ENCODE measurements at places on chromosomes 16 and 17.

DNA sequence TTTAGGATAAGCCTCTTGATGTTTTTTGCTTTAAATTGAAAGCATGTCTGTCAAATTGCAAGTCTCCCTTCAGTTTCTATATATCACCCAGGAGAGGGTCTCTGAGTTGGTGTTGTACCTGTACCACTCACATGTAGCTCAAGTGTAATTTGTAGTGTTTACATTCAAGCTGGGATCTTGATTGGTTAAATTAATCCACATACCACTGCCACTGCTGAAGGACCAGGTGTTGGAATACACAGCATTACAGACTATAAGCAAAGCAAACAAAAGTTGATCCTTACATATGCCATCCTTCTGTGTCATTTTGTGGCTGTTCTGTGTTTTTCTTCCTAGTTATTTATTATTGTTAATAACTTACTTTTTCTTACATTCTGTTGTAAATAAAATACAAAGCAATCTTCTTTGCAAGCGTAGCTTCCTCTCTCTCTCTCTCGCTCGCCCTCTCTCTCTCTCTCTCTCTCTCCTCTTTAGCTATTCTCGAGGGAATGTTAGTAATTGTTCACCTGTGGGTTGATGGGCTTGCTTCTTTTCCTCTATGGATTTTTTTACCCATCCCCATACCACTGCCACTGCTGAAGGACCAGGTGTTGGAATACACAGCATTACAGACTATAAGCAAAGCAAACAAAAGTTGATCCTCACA is 20.8 kb upstream of the NOL11 start:
- no peak for DNase-seq

- no peak for DNase-seq
Measured at GRCh38 chr16:11003141-11003540, 58.8 kb downstream of the CLEC16A start.

- no peak for DNase-seq
Measured at GRCh38 chr17:81665205-81666091, 957 bp downstream of the OXLD1 start.

DNA sequence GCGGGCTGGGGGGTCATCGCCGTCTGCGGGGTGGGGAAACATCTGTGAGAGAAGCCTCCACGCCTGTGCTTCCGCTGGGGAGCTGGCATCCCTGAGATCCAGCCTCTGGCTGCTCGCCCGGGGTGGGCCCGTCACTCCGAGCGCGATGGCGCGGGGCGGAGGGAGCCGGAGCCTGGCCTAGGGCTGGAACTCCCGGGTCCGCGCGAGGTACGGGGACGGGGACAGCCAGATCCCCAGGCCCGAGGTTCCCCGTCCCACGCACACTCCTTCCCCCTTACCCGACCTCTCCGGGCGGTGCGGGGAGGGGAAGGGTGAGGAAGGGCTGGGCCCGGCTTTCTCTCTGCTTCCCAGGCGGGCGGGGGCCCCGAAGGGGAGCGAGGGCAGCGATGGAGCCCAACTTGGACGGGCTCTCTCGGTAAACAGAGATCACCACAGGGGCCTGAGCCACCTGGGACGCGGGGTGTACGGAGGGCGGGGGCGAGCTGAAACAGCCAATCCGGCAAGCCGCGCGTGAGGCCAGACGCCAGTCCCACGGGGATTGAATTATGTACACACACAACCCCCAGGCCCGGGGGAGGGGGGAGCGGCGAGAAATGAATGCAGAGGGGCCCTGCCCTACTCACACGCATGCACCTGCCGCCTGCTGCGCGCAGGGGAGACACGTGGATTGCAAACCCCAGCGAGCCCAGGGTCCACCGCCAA is at the start of gene SLC16A11:
Gene SLC16A11, minus strand, starts transcription at position 596 of the 702 bp plus-strand sequence. Its CDS starts 579 bp downstream, at position 17.
- DNase-seq, result peak; percentile 37

- DNase-seq, result no peak
Measured at GRCh38 chr17:7721612-7722011, 4.1 kb downstream of the DNAH2 start.
